ENCODE measurements at places on chromosomes 12 and 14. TPM values are rescaled to one million over a fixed set of nuclear protein-coding genes. Genes with fewer than 3 reads are reported as not detected.

Gene TROAP
- 10.5 TPM for total RNA-seq

- DNase-seq = no peak
Observed at GRCh38 chr14:53842938-53843337, 113.7 kb downstream of the BMP4 start.

GRCh38 chr14:71466251-71466650 lies 466.0 kb upstream of the RGS6 start:
- no peak for DNase-seq

- peak; percentile 85 for DNase-seq
Observed at GRCh38 chr14:76352639-76353281, 23.2 kb upstream of the ESRRB start.

Gene CEBPE
- total RNA-seq = 0.17 TPM

Gene CCDC196
- total RNA-seq = not detected

- no peak for DNase-seq
Observed at GRCh38 chr14:59305231-59305630, 116.8 kb downstream of the DAAM1 start.

DNA sequence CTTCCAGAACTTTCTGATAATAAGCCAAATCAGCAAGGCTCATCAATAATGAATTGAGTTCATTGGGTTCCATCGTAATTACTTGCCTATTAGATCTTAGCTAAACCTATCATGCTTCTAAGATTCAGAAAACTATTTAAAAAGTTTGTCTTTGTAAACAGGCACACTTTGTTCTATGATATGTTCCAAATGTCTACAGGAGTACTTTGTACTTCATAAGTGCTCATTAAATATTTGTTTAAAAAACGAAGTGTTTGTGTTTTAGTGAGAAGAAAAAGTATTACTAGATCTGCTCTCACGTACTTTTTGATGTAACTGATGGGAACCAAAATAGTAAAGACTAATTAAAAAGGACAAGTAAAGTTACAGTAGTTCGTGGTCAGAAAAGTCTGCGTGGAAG lies 172.8 kb upstream of the FLRT2 start:
- DNase-seq = no peak

- no peak for DNase-seq
Observed at GRCh38 chr14:103118663-103119404, 4.4 kb upstream of the TNFAIP2 start.

DNA sequence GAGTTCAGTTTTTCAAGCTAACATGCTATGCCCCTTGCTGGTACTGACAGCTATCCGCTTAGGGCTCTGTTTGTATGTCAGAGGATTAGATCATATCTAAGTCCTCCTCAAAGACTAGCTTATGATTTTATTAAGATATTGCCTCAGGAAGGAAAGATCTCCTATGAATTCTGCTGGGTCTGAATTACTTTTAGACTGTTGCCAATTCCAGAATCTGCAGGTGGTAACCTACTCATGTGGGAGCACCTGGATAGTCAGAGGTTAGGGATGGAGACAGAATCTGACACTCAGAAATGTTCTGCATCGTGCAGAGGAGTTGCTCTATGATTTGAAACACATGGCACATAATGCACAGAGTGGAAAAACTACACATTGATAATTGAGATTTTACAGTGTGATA lies 843.4 kb downstream of the SLC6A15 start:
- no peak for DNase-seq

DNA sequence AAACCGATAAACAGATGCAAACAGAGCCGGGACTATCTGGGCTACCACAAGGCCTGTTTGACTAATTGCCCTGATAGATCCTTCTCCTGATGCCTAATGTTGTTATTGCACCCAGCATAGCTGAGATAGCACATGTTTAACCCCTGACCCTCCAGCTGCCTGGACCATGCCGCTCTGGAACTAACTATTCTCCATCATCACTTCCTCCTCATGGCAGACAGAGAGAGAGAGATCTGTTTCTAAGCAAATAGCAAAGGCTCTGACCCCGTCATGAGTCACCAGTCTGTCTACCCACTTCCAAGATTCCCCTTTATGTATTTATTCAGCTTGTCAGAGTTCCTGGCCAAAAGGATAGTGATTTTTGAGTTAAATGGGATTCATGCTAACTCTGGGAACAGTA lies 58.2 kb upstream of the FLRT2 start:
- no peak for DNase-seq
